ENCODE measurements at places on chromosomes 7 and 10.

- DNase-seq = no peak
- no peak overlapping the region for H3K4me3 ChIP-seq
- no peaks in the 10 kb centered on the region for H3K27me3 ChIP-seq
- H3K36me3 ChIP-seq = no peaks in the 10 kb centered on the region
Observed at GRCh38 chr7:7138897-7139296, 43.4 kb upstream of the C1GALT1 start.

- no peak overlapping the region for H3K4me3 ChIP-seq
- no peak for DNase-seq
- H3K4me1 ChIP-seq = no peaks in the 10 kb centered on the region
- no peaks in the 10 kb centered on the region for H3K36me3 ChIP-seq
- H3K27me3 ChIP-seq = peaks cover 11% of the 10 kb centered on the region
Observed at GRCh38 chr10:113646336-113647201, 17.3 kb downstream of the NRAP start.

GRCh38 chr10:27736396-27736795 lies 9.2 kb downstream of the MKX start:
- peaks cover 11% of the 10 kb centered on the region for H3K27me3 ChIP-seq
- H3K36me3 ChIP-seq = no peaks in the 10 kb centered on the region
- H3K4me1 ChIP-seq = peaks cover 2% of the 10 kb centered on the region
- H3K4me3 ChIP-seq = no peak overlapping the region
- no peak overlapping the region for H3K27ac ChIP-seq

DNA sequence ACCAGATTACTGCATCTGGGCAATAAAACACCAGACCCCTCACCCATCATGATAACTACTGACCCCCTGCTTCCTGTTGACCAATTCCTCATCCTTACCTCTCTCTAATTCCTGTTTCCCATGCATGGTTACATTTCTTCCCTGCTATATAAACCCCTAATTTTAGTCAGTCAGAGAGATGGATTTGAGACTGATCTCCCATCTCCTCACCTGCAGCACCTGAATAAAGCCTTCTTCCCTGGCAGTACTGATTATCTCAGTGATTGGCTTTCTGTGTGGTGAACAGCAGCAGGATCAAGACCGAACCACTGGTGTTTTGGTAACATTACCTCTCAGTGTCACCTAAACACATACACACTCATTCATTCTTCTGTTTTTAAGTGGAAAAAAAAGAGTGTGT lies 41.2 kb upstream of the SVIL start:
- H3K27me3 ChIP-seq = no peaks in the 10 kb centered on the region
- no peak overlapping the region for H3K4me3 ChIP-seq
- H3K36me3 ChIP-seq = no peaks in the 10 kb centered on the region
- no peak overlapping the region for H3K27ac ChIP-seq
- DNase-seq = no peak

- H3K27ac ChIP-seq = no peak overlapping the region
- no peaks in the 10 kb centered on the region for H3K27me3 ChIP-seq
- H3K36me3 ChIP-seq = no peaks in the 10 kb centered on the region
- no peaks in the 10 kb centered on the region for H3K4me1 ChIP-seq
- H3K4me3 ChIP-seq = no peak overlapping the region
- DNase-seq = no peak
Observed at GRCh38 chr7:139183251-139183650, 47.8 kb upstream of the UBN2 start.

DNA sequence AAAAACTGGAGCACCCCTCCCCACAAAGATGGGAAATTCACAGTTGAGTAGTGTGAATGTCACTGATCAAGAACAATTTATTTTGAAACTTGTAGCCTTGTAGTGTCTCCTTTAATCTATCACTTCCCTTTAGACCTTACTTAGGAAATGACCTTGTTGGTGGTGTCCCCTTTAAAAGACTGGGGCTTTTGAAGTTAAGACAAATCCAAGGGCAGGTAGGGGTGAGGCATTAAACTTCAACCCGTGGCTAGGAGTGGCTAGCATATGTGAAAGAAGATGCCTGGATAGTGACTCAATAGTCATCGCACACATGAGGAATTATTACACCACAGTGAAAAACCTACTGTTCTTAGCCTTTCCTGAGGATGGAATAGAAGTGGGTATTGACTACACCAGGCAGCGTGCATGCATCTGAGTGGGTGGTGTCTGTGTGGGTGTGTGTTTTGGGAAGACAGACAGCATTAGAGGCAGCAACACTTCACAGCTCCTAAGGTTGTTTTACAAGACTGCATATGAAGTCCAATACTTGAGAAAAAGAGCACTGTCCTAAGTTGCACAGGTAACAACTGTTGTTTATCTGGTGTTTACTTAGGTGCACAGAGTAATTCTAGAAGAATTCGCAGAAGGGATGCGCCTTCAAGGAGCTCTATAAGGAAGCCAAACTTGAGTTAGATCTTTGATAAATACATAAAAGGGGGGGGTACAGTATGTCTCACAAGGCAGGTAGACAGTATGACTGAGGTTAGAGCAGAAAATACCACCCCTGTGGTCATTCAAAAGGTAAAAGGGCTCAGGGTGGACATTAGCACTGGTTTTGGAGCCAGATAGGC lies 32.9 kb downstream of the ABLIM1 start:
- no peak overlapping the region for H3K4me3 ChIP-seq

- H3K36me3 ChIP-seq = no peaks in the 10 kb centered on the region
- H3K4me3 ChIP-seq = no peak overlapping the region
- DNase-seq = no peak
- H3K27ac ChIP-seq = no peak overlapping the region
Observed at GRCh38 chr7:21620054-21620453, 77.2 kb downstream of the DNAH11 start.

DNA sequence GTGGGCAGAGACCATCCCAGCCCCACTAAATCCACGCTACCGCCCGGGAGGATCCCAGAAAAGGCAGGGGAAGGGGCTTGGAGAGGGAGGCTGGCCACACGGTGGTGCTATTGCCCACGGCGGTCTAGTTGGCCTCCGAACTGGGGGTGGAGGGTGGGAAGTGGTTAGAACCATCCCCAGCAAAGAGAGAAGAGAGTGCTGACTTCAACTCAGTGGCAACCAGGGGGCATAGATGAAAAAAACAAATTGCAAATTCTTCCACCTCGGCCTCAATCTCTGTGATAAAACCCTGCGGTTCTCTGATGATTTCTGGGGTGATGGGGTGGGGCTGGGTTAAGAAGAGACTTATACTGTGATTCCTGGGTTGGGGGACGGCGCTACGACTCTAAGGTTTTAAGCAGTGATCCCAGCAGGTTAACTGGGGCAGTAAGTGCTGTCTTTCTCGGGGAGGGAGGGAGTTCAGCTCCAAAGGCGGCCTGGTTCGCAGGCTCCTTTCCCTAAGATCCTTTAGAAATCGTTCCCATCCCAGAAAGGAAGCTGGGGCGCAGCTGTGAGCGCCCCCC lies 154.5 kb upstream of the LYZL2 start:
- H3K27ac ChIP-seq = peak overlapping the region; percentile 73
- H3K4me3 ChIP-seq = no peak overlapping the region
- H3K4me1 ChIP-seq = peaks cover 9% of the 10 kb centered on the region
- H3K36me3 ChIP-seq = no peaks in the 10 kb centered on the region
- DNase-seq = peak; percentile 90

- no peak for DNase-seq
- no peak overlapping the region for H3K27ac ChIP-seq
- H3K36me3 ChIP-seq = no peaks in the 10 kb centered on the region
Observed at GRCh38 chr10:1094112-1095057, 38.2 kb downstream of the WDR37 start.

- no peak overlapping the region for H3K4me3 ChIP-seq
- H3K36me3 ChIP-seq = no peaks in the 10 kb centered on the region
- no peaks in the 10 kb centered on the region for H3K27me3 ChIP-seq
- H3K27ac ChIP-seq = no peak overlapping the region
- DNase-seq = no peak
Observed at GRCh38 chr10:86287966-86288579, 78.5 kb downstream of the GRID1 start.

- H3K27me3 ChIP-seq = peaks cover 41% of the 10 kb centered on the region
- no peaks in the 10 kb centered on the region for H3K36me3 ChIP-seq
- H3K27ac ChIP-seq = no peak overlapping the region
- DNase-seq = no peak
Observed at GRCh38 chr10:131312478-131312836, 936 bp upstream of the TCERG1L start.

GRCh38 chr7:22651534-22652243 lies 75.3 kb upstream of the IL6 start:
- no peaks in the 10 kb centered on the region for H3K4me1 ChIP-seq
- no peak overlapping the region for H3K27ac ChIP-seq
- DNase-seq = no peak

GRCh38 chr7:28739128-28739527 lies 219.0 kb downstream of the TRIL start:
- H3K27me3 ChIP-seq = no peaks in the 10 kb centered on the region
- no peak overlapping the region for H3K27ac ChIP-seq
- no peaks in the 10 kb centered on the region for H3K4me1 ChIP-seq

DNA sequence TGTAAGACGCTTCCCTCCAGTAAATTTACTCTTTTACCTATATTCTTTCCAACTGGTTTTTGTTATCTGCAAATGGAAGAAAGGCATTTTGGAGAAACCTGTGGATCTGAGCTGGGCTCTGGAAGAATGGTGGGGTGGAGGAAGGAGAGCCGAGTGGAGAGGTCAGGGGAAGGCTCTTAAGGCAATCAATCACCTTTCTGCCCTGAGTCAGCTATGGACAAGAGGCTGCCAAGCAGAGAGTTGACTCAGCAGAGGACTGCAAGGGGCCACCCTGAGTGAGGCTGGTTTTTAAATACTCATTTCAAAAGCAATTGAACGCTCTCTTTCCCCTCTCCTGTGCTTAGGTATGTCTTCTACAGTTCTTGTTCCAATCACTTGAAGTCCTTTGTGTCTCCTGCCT lies 81.8 kb downstream of the SPAG6 start:
- H3K4me1 ChIP-seq = peaks cover 4% of the 10 kb centered on the region
- no peak overlapping the region for H3K27ac ChIP-seq
- H3K4me3 ChIP-seq = no peak overlapping the region
- H3K36me3 ChIP-seq = no peaks in the 10 kb centered on the region

GRCh38 chr10:73079779-73080541 lies 16.7 kb downstream of the P4HA1 start:
- no peaks in the 10 kb centered on the region for H3K27me3 ChIP-seq
- H3K4me3 ChIP-seq = no peak overlapping the region
- no peak for DNase-seq
- H3K36me3 ChIP-seq = no peaks in the 10 kb centered on the region

GRCh38 chr7:34757570-34758110 lies 99.6 kb downstream of the NPSR1 start:
- H3K4me3 ChIP-seq = no peak overlapping the region
- H3K4me1 ChIP-seq = no peaks in the 10 kb centered on the region
- H3K27me3 ChIP-seq = no peaks in the 10 kb centered on the region
- no peaks in the 10 kb centered on the region for H3K36me3 ChIP-seq
- H3K27ac ChIP-seq = no peak overlapping the region

DNA sequence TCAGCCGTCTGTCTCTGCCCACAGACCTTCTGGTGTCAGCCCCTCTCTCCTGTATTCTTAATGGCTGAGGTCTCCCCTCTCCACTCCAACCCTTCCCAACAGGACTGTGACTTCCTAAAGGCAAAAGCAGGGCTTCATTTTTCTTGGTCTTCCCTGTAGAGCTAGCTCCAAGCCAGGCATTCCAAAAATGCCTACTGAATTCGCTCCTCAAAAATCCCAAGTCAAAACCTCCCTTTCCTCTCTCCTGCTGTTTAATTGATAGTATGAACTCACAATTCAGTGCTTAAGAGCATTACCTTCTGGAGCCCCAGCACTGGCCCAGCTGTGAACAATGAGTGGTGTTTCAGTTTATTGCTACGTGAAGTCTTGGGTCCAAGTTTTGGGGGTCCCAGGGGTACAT lies 628.4 kb downstream of the PARD3 start:
- H3K4me3 ChIP-seq = no peak overlapping the region
- no peaks in the 10 kb centered on the region for H3K27me3 ChIP-seq
- H3K27ac ChIP-seq = no peak overlapping the region
- no peaks in the 10 kb centered on the region for H3K36me3 ChIP-seq
- DNase-seq = no peak
- H3K4me1 ChIP-seq = no peaks in the 10 kb centered on the region

- H3K27ac ChIP-seq = no peak overlapping the region
- H3K4me1 ChIP-seq = peaks cover 5% of the 10 kb centered on the region
- H3K4me3 ChIP-seq = no peak overlapping the region
- H3K36me3 ChIP-seq = no peaks in the 10 kb centered on the region
Observed at GRCh38 chr10:110174201-110174600, 33.2 kb upstream of the MXI1 start.

GRCh38 chr7:93235541-93235940 lies 3.4 kb downstream of the VPS50 start:
- H3K4me3 ChIP-seq = no peak overlapping the region
- peaks cover 10% of the 10 kb centered on the region for H3K4me1 ChIP-seq
- no peaks in the 10 kb centered on the region for H3K27me3 ChIP-seq

DNA sequence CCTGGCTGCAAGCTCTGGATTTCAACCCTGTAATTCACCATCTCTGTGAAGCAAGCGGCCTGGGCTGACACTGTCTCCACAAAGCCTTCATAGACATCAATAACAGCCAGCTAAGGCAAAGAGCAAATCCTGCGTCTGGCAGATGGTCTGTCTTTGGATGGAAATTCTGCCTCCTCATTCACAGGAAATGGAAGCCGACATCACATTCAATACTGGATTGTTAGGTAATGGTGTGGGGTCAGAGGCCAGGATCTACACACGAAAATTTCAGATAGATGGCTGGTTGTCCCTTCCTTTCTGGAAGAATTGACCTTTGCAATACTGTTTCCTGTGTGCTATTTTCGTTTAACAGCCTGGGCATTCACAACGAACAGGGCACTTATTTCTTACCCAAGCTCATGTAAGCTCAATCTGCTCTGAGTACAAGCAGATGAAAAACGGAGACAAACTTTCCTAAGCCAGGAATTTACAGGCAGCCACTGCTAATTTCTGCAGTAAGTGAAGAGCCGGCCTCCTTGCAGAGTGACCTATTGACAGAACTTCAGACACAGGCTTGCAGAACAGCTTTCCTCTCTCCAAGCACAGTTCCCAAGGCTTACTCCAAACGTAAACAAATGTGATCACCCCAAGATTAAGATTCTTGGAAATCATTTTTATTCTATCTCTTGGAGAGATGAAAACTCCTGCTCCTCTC lies 3.1 kb upstream of the ADAM12 start:
- H3K36me3 ChIP-seq = no peaks in the 10 kb centered on the region
- H3K27ac ChIP-seq = no peak overlapping the region
- no peak for DNase-seq
- H3K4me3 ChIP-seq = no peak overlapping the region
- H3K4me1 ChIP-seq = peaks cover 12% of the 10 kb centered on the region
- peaks cover 10% of the 10 kb centered on the region for H3K27me3 ChIP-seq

- no peaks in the 10 kb centered on the region for H3K36me3 ChIP-seq
- no peaks in the 10 kb centered on the region for H3K4me1 ChIP-seq
- H3K27me3 ChIP-seq = no peaks in the 10 kb centered on the region
- DNase-seq = no peak
- no peak overlapping the region for H3K4me3 ChIP-seq
Observed at GRCh38 chr10:30527623-30528428, 93.8 kb downstream of the MAP3K8 start.

DNA sequence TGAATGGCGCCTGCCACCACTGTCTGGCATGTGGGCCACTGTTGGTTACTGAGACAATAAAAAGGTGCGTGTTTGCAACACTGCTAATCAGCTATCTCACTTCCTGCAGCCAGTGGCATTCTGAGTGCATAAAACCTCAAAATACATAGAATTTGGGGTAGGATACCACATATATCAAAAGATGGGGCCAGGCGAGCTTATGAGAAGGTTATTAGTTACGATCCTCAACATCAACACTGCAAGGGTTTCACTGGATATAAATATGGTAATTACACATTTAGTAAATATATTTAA lies 200.2 kb downstream of the WDR37 start:
- no peaks in the 10 kb centered on the region for H3K36me3 ChIP-seq
- no peaks in the 10 kb centered on the region for H3K27me3 ChIP-seq
- no peaks in the 10 kb centered on the region for H3K4me1 ChIP-seq
- no peak for DNase-seq

Measured in adrenal gland (tissue), 19 donors.